ENCODE measurements at places on chromosomes 13 and 19.

DNA sequence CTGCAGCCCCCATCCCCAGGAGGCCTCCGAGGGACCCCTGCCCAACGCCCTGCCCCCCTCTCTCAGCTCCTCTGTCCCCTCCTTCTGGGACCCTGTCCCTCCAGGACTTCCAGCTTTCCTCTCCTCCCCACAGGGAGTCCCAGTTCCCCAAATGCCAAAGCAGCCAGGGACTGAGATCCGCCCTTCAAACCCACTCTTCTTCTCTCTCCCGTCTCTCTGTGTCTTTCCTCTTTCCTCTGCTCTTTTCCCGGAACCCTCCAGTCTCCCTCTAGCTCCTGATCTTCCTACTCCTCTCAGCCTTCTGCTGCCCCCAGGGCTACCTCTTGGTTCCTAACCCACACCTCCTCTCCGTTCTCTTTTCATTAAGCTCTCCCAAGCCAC, 377 bp downstream of the CA11 start:
- no peak for DNase-seq

DNA sequence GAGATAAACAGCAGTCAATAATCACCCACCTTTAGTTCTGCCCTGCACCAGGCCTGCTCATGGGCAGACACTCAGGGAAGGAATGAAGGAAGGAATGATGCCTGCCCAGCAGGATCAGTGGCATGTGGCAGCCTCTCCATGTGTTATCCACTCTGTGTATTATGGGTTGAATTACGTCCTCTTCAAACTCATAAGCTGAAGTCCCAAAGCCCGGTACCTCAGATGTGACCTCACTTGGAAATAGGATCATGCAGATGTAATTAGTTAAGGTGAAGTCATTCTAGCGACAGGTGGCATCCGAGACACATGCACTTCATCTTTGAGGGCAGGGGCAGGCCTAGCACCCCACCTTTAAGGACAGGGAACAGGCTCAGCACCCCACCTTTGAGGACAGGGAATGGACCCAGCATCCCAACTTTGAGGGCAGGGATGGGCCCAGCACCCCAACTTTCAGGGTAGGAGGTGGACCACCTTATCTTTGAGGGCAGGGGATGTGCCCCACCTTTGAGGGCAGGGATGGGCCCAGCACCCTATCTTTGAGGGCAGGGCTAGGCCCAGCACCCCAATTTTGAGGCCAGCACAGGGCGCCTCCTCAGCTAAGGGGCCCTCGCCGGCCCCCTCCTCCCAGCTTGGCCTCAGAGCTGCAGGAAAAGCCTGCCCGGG, 127.6 kb downstream of the URI1 start:
- no peak for DNase-seq

- no peak for DNase-seq
Measured at GRCh38 chr19:16571822-16572331, 338 bp downstream of the SLC35E1 start.

DNA sequence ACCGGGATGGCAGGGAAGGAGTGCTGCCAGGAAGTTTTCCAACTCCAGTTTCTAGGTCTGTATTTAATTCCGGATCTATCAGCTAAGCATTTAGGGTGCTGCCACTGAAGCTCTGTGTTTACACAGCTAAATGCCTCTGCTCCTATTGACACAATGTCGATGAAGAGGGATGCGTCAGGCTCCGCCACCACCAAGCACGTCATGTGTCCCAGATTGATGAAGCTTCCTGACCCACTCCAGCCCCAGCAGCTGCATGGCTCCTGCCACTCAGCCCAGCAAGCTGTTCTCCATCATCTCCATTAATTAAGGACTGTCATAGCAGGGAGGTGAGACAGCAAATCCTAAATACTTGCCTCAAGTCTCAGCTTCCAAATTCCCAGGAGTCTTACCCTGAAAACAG, 435.2 kb upstream of the ZNF507 start:
- DNase-seq = no peak

DNA sequence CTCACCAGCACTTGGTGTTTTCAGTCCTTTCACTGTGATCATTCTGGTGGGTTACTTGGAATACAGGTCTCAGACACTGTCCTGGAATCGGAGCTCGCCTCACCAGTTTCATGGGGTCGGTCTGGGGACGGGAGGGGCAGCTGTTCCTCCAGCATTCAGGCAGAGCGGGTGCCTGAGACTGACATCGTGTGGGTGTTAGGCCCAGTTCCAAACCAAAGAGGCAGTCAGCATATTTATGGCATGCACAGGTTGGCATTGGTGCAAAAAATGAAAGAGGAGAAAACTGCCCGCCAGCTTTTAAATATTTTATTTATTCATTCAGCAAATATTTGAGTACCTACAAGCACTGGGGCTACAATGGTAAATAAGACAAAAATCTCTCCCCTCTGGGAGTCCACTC, 20.1 kb downstream of the PLEKHF1 start:
- DNase-seq = no peak

DNA sequence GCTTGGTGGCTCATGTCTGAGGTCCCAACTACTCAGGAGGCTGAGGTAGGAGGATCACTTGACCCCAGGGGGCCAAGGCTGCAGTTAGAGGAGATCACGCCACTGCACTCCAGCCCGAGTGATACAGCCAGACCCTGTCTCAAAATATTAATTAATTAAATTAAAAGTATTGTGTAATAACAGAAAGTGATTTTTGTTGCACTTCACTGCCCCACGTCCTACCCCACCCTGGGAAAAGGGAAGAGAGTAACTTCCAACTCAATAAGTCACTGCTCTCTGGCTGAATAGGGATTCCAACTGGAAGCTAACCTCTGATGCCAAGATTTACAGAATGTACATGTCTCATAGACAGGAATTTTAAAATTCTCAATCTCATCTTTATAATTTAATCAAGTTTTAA, 47.2 kb downstream of the ZNF611 start:
- DNase-seq = no peak

DNA sequence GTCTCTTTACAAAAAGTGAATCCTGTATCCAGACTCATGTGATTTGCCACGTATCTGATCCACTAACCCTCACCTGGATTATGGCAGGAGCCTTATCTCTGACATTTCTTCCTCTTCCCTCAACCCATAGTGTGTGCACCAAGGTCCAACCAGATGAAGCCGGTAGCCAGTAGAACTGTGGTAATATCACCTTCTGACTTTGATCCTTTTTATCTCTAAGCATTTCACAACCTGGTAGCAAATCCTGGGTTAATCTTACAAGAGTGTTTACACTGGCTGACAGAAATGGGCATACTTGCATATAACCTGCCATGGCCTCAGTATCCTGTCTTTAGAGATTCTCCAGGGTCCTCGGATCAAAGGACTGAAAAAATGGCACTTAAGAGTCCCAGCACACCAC, 1.9 kb downstream of the ZNF417 start:
- no peak for DNase-seq

- DNase-seq = no peak
Measured at GRCh38 chr19:4327877-4328242, 10.8 kb downstream of the STAP2 start.

DNA sequence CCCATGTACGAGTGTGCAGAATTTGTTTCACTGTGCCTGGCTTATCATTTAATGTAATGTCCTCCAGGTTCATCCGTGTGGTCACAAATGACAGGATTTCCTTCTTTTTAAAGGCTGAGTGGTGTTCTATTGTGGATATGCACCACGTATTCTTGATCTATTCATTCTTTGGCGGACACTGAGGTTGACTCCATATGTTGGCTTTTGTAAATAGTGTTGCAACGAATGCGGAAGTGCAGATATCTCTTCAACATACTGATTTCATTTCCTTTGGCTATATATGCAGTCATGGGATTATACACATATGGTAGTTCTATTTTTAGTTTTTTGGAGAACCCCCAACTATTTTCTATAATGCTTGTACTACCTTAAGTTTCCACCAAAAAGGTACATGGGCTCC, 13.0 kb downstream of the OR7A5 start:
- no peak for DNase-seq

GRCh38 chr13:27401210-27401609, 23.2 kb upstream of the GTF3A start:
- no peak for DNase-seq

DNA sequence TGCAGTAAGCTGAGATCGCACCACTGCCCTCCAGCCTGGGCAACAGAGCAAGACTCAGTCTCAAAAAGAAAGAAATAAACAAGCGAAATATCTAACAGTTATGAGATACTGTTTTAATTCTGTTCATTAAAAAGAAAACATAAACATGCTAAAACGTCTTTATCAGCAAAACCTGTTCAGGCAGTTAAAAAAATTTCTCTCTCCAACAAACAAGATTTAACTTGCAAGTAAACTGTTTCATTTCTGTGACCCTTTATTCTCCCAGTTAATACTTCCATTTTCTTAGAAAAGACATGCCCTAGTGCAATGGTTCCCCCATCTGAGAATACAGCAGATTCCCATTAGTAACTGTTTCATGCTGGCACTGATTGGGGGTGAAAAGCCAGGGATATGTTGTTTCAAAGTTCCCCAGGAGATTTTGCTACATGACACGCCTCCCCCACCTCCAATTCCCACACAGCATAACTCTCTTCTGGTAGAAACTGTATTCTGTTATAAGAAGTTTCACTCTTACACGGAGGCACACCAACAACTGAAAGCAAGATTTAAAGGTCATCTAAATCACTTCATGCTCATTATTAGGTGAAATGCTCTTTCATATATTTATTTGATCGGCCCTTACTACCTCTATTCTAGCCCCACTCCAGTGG, 24.4 kb downstream of the ELF1 start:
- DNase-seq = no peak

- DNase-seq = peak; percentile 44
Measured at GRCh38 chr19:58181902-58182576, 822 bp upstream of the ZNF274 start.

DNA sequence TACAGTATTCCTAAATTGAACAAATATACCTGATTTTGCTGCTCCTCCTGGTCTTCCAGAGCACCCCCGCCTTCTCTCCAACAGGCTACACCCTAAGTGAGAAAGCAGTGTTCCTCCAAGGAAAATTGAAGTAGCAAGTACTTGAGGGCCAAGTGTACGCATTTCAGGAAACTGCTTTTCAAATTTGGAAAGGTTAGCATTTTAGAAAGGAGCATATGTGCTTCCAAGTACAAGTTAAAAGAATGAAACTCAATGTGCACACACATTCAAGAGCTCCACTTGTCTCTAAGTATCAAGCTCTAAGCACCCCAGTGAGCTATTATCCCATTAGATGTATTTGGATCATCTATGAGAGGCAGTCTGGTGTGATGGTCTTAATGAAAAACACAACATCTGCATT, 25.8 kb downstream of the LHFPL6 start:
- DNase-seq = no peak

DNA sequence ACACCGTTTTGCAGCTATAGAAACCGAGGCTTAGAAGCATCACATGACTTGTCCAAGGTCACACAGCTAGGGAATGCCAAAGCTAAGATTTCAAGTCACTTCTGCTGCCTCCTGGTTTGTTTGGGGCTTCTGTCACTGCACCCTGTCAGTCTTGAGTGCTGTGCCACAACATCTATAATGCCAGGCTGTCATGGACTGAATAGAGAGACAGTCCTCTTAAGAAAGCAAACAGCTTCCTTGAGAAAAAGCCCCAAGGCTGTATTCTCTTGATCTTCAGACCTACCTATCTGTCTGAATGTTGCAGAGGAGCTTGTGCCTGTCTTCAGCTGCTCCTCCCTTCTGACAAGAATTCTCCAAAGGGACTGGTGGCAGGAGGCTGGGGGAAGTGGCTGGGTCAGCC, 81.6 kb downstream of the OLFM4 start:
- DNase-seq = no peak

DNA sequence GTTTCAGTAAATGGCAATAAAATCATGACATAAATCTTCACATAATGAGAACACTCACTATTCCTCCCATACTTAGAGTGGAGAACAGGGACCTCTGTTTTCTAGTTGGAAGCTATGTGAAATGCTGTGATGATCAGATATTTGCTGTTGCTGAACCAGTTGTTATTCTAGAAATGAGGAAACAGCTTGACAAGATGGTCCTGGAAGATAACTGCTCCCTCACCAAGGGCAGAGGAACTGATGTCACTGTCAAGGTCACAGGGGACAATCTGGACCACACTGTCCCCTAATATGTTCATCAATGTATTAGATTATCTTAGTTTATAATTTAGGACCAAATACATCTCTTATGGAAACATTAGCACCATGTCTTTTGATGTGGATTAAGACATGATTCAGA, 1173.3 kb downstream of the PCDH17 start:
- DNase-seq = no peak

GRCh38 chr19:47618771-47619170, 9.8 kb downstream of the BICRA start:
- DNase-seq = no peak

GRCh38 chr19:47509973-47510372, 4.9 kb downstream of the NAPA start:
- no peak for DNase-seq

- no peak for DNase-seq
Measured at GRCh38 chr19:6007866-6008265, 29.9 kb upstream of the RANBP3 start.

DNA sequence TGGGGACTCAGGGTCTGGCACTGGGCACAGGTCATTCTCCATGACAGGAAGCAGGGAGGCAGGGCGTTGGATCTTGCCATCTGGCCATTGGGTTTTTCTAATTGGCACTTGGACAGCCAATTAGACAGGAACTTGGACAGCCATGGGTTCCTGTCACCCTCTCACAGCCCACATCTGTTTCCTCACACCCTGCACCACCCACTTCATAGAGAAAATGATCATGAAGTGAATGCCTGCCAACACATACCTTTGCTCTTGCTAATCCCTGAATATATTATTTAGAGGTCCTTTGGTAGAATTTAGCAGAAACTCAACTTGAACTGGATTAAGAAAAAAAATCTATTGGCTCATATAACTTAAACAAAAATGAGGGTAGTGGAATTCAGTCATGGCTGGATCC, 4.9 kb upstream of the OLFM2 start:
- DNase-seq = no peak

GRCh38 chr19:8397271-8397670, 7.1 kb downstream of the RAB11B start:
- no peak for DNase-seq

DNA sequence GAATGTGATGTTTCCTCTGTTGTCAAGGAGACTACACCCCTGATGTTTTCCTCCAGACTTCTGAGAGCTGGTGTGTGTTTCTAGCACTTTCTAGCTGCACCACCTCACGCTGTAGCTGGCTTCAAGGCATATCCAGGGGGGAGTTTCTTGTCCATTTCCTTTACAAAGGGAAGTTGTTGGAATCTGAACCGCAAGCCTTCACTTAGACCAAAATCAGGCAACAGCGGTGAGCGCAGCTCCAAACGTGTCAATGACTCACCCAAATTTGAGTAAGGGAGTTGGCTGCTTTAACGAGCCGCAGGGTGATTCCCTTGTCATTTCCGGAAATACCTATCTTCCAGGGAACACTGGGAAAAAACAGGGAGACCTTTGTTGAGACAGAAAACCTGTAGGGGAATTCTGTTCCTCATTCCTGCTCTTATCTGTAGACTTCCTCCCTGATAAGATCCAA, 2.5 kb downstream of the LDLR start:
- peak; percentile 78 for DNase-seq

- DNase-seq = no peak
Measured at GRCh38 chr13:28705461-28706083, 13.2 kb downstream of the SLC46A3 start.

GRCh38 chr13:100240109-100240779, 151.4 kb downstream of the PCCA start:
- no peak for DNase-seq
